ENCODE measurements at places on chromosomes 2 and 18.

DNA sequence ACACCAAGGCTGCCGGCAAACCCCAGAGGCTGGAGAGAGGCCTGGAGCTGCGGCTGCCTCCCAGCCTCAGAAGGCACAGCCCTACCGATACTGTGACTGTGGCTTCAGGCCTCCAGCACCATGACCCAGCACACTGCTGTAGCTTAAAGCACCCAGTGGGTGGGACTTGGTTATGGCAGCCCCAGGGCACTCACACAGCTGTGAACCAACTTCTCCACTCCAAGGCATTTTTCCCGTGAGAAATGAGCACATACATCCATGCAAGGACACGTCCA lies 199.5 kb downstream of the NDUFA10 start:
- DNase-seq, result no peak

DNA sequence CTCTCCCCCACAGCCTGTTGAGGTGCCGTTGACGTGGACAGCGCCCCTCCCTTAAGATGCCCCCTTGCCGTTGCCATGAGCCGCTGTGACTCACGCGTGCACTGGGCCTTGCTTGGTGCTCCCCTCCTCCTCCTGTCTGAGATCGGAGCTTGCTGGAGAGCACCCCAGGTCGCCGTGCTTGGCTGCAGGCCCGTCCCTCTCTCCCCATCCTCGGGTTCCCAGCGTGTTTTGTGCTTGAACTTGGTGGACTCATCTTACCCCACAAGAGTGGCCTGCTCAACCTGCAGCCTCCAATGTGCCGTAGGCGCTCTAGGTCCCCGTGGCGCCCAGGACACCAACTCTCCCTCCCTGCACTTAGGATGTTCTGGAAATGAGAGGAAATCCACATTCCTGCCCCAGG lies 39.9 kb downstream of the GBX2 start:
- no peak for DNase-seq

DNA sequence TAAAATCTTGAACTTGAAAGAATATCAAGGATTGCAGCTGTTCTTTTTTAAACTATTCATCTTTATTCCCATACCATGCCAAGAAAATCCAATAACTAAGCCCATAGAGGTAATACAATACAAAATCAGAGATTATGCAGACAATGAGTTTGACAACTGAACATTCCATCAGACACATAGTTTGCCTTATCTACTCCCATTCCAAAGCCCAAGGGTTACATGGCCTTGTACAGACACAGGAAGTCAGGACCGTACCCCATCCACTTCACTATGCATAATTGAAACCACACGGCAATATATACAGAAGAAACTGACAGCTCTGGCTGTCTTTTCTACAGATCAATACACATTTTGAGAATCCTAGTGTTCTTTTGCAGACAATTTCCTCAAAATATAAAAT lies 181.3 kb downstream of the TMX3 start:
- no peak for DNase-seq

DNA sequence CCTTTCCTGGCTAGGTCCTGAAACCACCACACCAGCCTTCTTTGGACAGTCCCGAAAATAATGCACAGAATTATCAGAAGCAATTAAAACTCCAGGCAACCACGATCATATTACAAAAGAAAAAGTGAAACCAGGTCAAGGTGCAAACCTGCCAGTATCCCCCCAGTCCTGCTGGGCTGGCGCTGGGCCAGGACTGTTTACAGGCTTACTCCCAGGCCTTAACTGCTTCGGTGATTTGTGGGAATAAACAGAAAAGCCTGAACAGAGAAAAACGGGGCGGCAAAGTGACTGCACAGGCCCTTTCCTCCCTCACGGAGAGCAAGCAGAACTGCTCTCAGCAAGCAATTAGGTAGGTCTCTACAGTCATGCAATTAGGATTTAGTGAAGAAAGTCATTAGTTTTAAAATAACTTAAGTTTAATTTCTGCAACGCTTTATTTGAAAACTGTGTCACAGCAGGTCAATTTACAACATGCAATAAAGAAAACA lies 1.3 kb downstream of the HDAC4 start:
- DNase-seq, result no peak

DNA sequence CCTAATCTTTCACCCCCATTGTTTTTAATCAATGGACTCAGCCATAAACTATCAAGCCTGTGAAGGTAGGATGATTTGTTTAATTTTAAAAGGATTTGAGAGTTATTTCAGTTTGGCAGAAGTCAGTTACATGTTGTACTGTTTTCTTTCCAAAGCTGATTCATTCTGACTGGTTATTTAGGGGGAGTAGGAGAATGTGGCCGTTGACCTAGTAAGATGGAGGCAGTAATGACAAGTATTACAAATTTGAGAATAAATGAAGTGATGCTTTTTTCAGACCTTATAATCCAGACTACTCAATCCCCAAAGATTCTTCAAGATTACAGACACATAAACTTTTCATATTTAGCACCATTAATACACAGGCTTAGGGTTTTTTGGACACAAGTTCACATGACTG lies 4.3 kb downstream of the EPHA4 start:
- DNase-seq, result no peak

DNA sequence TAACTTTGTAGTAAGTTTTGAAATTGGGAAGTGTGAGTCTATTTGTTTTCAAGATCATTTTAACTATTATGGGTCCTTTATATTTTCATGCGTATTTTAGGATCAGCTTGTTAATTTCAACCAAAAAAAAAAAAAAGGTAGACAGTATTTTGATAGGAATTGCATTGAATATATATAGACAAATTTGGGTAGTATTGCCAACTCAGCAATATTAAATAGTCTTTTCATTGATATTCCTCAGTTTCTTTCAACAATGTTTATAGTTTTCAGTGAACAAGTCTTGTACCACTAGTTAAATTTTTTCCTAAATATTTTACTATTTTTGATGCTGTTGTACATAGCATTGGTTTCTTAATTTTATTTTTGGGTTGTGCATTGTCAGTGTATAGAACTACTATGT lies 149.9 kb downstream of the TAF4B start:
- no peak for DNase-seq

DNA sequence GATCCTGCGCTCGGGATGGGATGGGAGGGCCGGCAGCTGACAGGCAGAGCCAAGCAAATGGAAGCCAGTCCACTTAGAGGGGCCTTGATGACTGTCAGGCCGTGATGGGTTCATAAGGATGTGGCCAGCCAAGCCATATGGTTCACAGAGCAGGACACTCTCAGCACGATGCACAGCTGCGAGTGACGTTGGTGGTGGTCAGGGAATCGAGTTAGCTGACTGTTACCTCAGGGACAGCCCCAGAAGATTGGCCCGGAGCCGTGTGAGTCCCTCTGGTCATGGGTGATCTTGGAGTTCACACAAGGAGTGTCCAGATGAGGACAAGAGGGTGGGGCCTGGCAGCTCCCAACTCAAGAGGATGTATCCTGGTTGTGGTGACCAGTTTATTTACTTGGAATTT lies 70.2 kb downstream of the TPGS2 start:
- peak; percentile 54 for DNase-seq

DNA sequence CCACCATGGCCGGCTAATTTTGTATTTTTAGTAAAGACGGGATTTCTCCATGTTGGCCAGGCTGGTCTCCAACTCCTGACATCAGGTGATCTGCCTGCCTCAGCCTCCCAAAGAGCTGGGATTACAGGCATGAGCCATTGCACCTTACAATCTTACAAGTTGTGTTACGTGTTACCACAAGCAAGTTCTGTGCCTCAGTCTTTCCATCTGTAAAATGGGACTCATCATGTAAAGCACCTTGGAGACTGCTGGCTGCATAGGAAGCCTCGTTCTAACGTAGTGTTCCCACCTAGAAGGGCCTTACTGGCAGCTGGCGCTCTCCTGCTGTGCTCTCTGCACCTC lies 10.0 kb downstream of the DNAJB2 start:
- DNase-seq, result no peak

DNA sequence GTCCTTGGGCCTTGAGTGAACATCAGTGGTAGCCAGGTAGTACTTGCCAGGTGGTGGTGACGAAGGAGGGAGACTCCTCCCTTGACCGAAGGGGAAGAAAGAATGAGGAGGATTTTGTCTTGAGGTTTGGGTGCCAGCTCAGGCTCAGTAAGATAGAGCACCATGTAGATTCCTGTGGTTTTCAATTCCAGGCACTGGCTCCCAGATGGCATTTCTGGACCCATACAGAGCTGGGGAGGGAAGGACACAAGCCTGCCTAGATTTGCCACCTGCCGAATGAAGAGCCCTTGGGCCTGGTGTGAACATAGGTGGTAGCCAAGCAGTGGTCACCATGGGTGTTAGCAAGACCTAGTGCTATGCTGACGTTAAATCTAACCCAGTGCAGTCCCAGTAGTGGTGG lies 108.8 kb upstream of the UBE2E3 start:
- DNase-seq, result no peak

GRCh38 chr2:238257786-238258700 lies 18.2 kb upstream of the HES6 start:
- peak; percentile 14 for DNase-seq

- DNase-seq, result no peak
These were observed 310.4 kb upstream of the SYT4 start for GRCh38 chr18:43587538-43588153.

GRCh38 chr2:221216636-221217035 lies 355.5 kb downstream of the EPHA4 start:
- no peak for DNase-seq

- no peak for DNase-seq
These were observed 16.6 kb upstream of the CCNYL1 start for GRCh38 chr2:207694811-207695281.

DNA sequence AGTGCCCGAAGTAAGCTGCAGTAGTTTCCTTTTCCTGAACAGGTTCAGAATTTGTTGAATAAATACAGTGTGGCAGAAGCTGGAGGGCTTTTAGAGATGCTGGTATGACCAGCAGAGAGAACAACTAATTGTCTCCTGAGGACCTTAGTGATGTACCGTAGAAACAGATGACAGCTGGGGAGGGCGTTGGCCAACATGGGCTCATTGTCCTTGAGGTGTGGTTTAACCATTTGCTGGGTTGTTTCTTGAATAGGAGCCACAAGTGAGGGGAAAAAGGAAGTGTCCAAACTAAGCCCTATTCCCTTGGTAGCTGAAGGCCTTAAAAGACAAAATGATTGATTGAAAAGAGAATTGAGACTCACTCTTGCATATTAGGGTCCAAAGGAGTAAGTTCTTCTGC lies 11.7 kb upstream of the FAM228A start:
- DNase-seq, result no peak

- no peak for DNase-seq
These were observed 95.5 kb downstream of the THNSL2 start for GRCh38 chr2:88265352-88266303.

DNA sequence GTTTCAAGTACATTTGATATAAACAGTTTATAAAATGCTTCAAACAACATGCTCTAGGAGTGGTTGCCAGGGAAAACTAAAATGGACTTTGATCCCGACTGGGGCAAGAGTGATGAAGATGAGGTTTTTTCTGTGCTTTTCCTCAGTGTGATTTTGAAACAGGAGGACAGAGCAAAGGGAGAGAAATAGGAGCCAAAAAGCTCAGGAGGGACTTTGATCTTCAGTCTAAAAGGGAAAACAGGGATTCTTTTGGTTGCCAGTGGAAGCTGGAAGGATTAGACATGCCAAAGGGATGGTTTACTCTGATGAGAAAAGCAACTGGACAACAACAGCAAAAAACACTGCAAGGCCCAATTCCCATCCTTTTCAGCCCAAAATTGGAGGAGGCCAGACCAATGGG lies 95.5 kb downstream of the LTBP1 start:
- no peak for DNase-seq

GRCh38 chr18:48934415-48934722 lies 16.4 kb downstream of the SMAD7 start:
- DNase-seq, result no peak

- no peak for DNase-seq
These were observed 4.6 kb upstream of the C18orf63 start for GRCh38 chr18:74311000-74311399.

GRCh38 chr2:239601201-239601851 lies 200.5 kb upstream of the HDAC4 start:
- DNase-seq, result no peak

GRCh38 chr2:53182601-53183000 lies 585.0 kb upstream of the CHAC2 start:
- DNase-seq, result no peak

DNA sequence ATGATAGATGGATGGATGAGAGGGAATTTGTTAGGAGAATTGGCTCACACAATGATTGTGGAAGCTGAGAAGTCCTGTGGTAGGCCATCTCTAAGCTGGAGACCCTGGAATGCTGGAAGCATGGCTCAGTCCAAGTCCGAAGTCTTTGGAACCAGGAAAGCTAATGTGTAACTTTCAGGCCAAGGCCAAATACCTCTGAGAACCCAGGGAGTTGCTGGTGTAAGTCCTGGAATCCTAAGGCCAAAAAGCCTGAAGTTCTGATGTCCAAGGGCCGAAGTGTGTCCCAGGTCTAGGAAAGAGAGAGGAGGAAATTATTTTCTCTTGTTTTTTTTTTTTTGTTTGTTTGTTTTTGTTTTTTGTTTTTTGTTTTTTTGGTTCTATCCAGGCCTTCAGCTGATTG lies 492.2 kb upstream of the GCFC2 start:
- no peak for DNase-seq

DNA sequence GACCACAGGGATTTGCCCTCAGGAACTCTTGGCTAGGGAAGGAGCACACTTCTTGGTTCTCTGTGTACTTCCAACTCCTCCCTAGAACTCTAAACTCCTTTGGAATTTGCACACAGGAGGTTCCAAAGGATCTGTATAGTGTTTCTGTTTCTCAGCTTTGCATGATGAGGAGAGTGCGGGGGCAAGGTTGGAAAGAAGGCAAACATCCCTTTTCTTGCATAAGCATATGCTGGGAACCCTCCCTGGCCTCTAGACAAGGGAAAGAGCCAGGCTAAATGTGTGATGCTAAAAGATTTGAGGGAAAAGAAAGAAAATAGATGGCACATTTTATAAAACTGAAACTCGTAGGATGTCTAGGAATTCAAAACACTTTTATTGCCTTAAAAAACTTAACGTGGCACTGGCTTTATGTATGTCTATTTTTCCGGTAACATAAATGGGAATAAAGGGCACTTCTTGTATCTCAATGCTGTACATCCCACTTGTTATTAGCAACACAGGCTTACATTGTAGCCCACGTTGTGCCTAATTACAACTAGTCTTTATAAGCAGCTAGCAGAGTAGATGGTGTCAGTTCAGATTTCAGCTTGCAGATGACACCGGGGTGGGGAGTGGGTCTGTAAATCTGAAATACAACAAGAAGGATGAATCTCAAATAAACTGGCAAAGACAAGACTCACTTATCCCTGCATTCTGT lies 165.8 kb downstream of the GPD2 start:
- DNase-seq, result no peak
